EL (cell line): ENCODE measurements at places on chromosomes 16 and 17.

GRCh38 chr16:47175152-47175551, 31.4 kb upstream of the NETO2 start:
- DNase-seq = no peak

GRCh38 chr17:80461528-80462160, 14.8 kb downstream of the NPTX1 start:
- no peak for DNase-seq

DNA sequence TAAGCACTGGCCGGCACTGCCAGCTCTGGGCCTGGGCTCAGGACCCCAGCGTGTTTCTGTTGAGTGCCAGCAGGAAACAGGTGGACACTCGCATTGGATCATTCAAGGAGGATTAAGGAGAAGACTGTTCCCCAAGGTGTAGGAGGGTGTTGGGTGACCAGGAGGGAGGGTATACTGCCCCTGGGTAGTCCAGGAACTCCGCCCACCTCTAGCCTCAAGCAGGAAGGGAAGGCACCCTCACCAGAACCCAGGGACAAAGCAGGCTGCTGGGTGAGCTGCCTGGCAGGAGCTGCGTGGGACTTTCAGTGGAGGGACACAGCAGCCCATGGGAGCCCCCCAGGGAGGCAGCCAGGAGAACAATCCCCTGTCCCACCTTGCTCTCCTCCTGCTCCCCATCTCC, 7.7 kb upstream of the RAB37 start:
- DNase-seq = no peak

GRCh38 chr16:49756775-49757558, 98.9 kb downstream of the ZNF423 start:
- no peak for DNase-seq

- peak; percentile 41 for DNase-seq
These were observed 253.5 kb downstream of the MRTFB start for GRCh38 chr16:14324581-14324980.

GRCh38 chr17:58184986-58185761, 7.4 kb upstream of the EPX start:
- DNase-seq = no peak

DNA sequence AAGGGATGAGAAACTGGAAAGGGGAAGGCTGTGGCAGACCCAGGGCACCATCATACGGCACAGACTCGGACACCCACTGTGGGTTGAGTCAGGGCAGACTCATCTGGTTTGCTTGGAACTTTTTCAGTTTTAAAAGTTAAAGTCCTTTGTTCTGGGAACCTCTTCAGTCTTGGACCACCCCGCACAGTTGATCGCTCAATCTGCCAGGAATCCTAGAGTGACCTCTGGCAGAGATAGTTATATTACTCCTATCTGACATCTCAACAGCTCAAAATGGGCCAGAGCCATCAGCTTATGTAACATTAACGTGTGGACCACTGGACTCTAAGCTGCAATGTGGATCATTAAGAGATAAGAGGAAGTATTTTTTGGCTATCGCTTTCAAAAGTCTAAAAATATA, 164.3 kb downstream of the ABCA8 start:
- no peak for DNase-seq

GRCh38 chr17:35117984-35118383, 1.7 kb downstream of the RAD51D start:
- peak; percentile 31 for DNase-seq

DNA sequence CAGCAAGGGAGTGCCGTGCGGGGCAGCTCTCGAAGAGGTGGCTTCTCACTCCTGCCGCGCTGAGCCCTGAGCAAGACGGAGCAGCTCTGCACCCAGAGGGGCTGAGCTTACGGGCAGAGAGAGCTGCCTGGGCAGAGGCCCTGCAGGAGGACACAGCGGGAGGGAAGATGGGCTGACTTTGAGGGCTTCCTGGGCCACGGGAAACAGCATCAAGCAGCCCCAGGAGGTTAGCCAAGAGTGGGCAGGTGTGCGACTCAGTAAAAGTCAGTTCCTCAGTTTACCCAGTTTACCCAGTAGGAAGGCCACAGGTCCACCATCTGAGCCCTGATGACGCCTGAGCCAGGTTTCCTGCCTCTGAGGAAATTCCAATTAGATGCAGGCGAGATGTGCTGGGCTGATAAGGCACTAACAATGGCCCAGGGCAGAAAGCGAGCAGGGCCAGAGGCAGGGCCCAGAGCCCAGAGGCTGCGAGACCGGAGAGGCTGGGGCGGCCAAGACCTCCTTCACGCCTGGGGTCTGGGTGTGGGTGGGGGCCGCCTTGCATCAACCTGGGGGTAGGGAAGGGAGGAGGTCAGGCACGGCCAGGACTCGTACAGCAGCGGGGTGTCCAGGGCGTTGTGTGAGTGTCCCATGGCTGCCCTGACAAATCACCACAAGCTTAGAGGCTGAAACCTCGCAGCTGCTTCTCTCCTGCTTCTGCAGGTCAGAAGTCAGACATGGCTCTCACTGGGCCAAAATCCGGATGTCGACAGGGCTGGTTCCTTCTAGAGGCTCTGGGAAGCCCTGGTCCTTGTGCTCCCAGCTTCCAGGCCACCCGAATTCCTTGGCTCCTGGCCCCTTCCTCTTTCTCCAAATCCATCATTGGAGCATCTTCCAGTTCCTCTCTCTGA, 32.0 kb upstream of the CIBAR2 start:
- DNase-seq = peak; percentile 39

- DNase-seq = no peak
These were observed 23.2 kb downstream of the TBX2 start for GRCh38 chr17:61422869-61423268.

DNA sequence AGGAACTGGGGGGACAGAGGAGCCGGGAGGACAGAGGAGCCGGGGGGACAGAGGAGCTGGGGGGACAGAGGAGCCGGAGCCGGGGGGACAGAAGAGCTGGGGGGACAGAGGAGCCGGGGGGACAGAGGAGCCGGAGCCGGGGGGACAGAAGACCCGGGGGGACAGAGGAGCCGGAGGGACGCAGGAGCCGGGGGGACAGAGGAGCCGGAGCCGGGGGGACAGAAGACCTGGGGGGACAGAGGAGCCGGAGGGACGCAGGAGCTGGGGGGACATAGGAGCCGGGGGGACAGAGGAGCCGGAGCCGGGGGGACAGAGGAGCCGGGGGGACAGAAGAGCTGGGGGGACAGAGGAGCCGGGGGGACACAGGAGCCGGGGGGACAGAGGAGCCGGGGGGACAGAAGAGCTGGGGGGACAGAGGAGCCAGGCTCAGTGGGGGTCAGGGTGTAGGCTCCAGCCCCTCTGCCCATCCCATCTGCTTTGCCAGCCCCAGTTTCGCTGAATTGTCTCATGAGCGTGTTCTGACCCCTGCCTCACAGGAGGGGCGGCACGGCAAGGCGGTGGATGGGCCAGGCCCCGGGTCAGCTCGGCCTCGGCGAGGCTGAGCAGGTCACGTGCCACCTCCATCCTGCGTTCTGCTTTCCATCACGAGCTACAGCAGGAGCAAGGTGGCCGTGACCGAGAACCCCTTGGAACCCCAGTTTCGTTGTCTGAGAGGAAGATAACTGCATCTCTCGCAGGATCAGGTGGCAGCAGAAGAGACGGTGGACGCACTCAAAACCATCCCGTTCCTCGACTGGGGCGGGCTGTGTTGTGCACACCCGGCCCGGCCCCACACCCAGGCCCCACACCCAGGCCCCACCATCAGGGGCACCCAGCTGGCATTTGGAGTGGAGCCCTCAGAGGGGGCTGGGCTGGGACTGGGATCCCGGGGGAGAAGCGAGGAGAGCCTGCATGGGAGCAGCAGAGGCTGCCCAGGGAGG, 26.1 kb upstream of the CBFA2T3 start:
- DNase-seq = no peak

- DNase-seq = peak; percentile 54
These were observed 724 bp downstream of the UBE2I start for GRCh38 chr16:1309888-1310831.

DNA sequence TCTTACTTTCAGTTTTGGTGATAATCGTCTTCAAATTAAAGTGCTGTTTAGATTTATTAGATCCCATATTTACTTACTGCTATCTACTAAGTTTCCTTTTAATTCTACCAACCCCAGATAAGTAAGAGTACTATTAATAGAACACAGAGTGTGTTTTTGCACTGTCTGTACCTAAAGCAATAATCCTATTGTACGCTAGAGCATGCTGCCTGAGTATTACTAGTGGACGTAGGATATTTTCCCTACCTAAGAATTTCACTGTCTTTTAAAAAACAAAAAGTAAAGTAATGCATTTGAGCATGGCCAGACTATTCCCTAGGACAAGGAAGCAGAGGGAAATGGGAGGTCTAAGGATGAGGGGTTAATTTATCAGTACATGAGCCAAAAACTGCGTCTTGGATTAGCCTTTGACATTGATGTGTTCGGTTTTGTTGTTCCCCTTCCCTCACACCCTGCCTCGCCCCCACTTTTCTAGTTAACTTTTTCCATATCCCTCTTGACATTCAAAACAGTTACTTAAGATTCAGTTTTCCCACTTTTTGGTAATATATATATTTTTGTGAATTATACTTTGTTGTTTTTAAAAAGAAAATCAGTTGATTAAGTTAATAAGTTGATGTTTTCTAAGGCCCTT, 56.8 kb downstream of the HLF start:
- no peak for DNase-seq

- DNase-seq = no peak
These were observed 17.4 kb upstream of the RASD1 start for GRCh38 chr17:17513626-17514025.

- peak; percentile 85 for DNase-seq
These were observed 5.4 kb upstream of the G6PC1 start for GRCh38 chr17:42895185-42895555.

- DNase-seq = no peak
These were observed 8.3 kb upstream of the ZNF750 start for GRCh38 chr17:82848022-82848592.

- DNase-seq = no peak
These were observed 1.1 kb downstream of the HS3ST6 start for GRCh38 chr16:1917056-1917664.

GRCh38 chr17:15659663-15660062, 24.4 kb downstream of the TRIM16 start:
- peak; percentile 18 for DNase-seq

GRCh38 chr17:10119203-10120108, 79.0 kb downstream of the GAS7 start:
- no peak for DNase-seq

DNA sequence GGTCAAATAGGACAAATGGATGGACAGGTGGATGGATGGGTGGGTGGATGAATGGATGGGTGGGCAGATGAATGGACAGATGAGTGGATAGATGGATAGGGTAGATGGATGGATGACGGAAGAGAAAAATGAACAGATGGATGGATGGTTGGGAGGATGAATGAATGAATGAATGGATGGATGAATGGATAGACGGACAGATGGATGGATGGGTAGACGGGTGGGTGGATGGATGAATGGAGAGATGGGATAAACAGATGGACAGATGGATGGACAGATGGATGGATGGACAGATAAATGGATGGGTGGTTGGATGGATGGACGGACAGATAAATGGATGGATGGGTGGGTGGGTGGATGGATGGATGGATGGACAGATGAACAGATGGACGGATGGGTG, 232.8 kb downstream of the GRIN2A start:
- DNase-seq = no peak

- DNase-seq = peak; percentile 66
These were observed 685 bp downstream of the FASN start for GRCh38 chr17:82097184-82097918.

GRCh38 chr16:56108056-56108471, 83.2 kb upstream of the GNAO1 start:
- DNase-seq = no peak

GRCh38 chr17:31486351-31487062, 95.0 kb downstream of the RAB11FIP4 start:
- DNase-seq = no peak

- no peak for DNase-seq
These were observed 3.7 kb downstream of the GGA2 start for GRCh38 chr16:23506606-23506994.

DNA sequence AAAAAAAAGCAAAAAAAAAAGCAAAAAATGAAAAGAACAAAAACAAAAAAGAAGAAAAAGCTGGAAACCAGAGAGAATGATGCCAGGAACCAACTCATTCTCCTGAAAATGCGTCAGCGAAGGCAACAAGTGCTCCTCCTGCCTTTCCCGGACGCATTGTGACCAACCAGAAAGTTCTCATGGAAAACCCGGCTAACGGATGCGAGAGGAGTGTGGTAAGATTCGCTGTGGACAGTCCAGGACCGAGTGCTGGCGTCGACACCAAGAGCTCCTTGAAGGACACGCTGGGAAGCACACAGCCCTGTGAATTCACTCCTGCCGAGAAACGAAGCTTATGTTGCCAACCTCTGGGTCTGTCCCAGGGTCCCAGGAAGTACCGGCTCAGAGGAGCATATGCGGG, 43.4 kb downstream of the METRNL start:
- no peak for DNase-seq

DNA sequence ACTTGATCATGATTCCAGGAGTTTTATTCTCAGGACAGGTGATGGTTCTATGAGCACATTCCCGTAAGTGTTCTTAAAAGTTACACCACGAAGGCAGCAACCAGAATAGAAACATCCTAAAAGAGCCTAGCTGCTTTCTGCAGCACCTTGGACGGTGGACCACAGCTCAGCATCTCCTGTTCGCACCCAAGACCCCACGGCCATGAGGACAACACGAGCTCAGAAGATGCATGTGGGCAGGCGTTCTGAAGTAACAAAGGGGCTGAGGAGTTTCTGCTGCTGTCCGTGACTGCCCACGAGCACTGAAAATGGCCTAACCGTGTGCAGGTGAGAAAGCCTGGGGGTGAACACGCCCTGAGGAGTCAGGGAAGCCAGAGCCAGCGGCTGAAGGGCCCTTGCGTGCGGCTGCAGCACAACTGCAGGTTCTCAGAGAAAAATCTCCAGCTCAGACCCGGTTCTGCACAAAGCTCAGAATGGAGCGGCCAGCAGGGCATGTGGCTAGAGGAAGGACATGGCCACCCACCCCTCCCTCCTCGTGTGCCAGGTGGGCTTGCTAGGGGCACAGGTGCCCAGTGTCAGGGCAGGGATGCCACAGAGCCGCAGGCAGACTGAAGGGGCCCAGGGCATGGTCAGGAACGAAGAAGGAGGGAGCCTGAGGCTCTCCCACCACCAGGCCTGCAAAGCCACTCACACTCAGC, 10.8 kb upstream of the C16orf95 start:
- DNase-seq = no peak
